Activated T-helper 17 cell treated with anti-CD3 and anti-CD28 coated beads, Interleukin-2, amount 50 U/mL, for 72 hours (primary cell): ENCODE measurements at places on chromosomes 1 and 21. TPM values are rescaled to one million over a fixed set of nuclear protein-coding genes. Genes with fewer than 3 reads are reported as not detected.

- ATAC-seq = no peak
These were observed 601 bp downstream of the CEPT1 start for GRCh38 chr1:111140680-111140967.

- no peak for ATAC-seq
These were observed 35.5 kb downstream of the TRIM11 start for GRCh38 chr1:228370941-228371740.

The IVL gene
- not detected for total RNA-seq

DNA sequence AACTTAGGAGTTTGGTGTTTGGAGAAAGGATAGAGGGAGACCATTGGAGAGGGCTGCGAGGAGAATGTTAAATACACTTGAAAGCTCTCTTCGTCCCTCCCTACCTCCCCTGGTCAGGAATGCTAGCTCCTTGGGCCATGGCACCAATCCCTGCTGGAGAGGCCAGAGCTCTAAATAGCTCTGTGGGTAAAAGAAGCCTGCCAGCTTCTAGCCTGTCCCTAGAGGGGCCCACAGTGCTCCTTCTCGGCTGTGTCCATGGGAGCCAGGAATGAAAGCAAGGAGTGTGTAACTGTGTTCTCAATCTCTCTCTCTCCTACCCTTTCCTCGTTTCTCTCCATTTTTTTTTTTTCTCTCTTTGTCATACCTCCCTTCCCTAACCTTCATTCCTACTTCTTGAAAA is at the start of gene CCDC190:
CCDC190 (minus strand) TSS at position 75 of the 400 bp plus-strand sequence. CDS start 1,529 bp downstream, outside the sequence.
- ATAC-seq = no peak
